ENCODE measurements at places on chromosomes 4 and X.

GRCh38 chr4:146522869-146523205 lies 1.1 kb upstream of the SLC10A7 start:
- no peak for DNase-seq

- DNase-seq = no peak
Measured at GRCh38 chr4:157824021-157824420, 348.8 kb downstream of the GASK1B start.

GRCh38 chrX:71579136-71579989 lies 1.1 kb downstream of the GCNA start:
- DNase-seq = no peak

DNA sequence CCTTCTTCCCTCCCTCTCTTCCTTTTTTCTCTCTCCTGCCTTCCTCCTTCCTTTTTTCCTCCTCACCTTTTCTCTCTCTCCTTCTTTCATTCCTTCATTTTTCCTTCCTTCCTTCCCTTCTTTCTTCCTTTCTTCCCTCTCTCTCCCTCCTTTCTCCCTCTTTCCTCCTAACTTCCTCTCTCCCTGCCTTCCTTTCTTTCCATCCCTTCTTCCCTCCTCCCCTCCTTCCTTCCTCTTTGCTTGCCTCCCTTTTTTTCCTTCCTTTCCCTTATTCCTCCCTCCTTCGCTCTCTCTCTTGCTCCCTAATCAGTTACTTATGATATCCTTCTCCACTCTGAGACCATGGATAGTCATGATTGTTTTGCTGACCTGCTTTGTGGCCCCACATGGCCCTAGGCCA lies 56.7 kb upstream of the PUDP start:
- DNase-seq = no peak

DNA sequence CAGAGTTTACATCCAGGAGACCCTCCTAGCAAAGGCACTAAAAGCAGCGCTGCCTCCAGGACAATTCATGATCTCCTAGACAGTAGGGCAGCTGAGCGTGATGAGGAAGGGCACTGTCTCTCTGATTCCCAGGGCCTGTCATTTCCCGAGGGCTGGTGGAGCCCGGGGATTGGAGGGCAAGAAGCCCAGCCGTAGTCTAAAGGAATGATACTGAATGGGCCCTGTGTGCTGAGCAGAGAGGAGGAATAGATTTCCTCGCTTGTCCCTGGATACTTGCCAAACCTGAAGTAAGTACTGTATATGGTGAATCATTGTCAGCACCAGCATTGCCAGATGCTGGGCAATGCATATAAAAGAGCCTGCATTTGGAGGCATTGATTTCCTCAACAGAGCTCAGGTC lies 88.0 kb upstream of the SLITRK2 start:
- no peak for DNase-seq

DNA sequence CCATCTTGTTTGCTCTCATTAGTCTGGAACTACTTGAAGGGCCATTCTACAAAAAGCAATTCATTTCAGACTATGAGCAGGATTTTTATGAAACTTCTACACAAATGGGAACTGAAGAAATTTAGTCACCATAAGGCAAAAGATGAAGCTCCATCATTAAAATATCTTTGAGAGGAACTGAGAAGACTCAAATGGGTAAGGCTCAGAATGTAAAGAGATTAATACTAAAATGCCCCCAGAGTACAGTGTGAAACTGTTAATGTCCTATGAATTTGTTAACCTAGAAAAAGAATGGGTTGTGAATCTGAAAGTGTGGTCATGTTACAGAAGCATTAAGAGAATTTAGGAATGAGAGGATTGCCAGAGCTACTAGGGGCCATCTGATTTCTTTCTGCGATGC lies 77.9 kb upstream of the SLC7A11 start:
- DNase-seq = no peak

DNA sequence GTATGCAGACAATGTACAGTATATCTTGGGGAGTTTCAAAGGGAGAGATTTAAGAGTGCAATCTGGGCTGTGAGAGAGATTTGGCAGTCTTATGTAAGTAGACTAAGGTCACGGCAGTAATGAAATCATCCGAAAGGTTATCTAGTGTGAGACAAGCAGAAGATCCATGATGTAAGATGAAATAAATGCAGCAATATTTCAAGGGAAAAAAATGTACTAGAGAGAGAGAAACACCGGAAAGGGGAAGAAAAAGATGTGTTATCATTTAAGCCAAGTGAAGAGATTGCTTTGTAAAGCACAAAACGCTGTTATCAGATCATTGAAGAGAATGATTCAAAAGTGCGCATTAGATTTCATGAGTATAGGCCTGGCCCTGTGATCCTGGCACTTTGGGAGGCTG lies 88.4 kb upstream of the GUCY1A1 start:
- no peak for DNase-seq
